ENCODE measurements at places on chromosomes 13 and 19.

DNA sequence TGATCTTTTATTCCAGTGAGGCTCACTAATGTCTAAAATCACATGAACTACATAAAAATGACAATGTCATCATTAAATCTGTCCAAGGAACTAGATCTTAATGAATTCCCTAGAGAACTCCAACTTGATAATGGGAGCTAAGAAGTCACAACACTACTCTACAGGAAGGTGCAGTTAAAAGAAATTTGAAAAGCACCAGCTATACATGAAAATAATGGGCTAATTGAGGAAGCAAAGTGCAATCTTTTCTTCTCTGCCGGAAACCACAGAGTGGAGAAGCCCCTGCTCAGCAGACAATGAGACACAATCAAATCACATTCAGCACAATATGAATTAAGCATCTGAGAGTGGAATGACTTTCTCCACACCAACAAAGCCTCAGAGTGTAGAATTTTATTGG lies 261.7 kb downstream of the LHFPL6 start:
- DNase-seq = no peak

- no peak for DNase-seq
Measured at GRCh38 chr19:55147545-55148251, 1.3 kb downstream of the TNNT1 start.

- DNase-seq = no peak
Measured at GRCh38 chr13:45373162-45373547, 32.2 kb upstream of the TPT1 start.

DNA sequence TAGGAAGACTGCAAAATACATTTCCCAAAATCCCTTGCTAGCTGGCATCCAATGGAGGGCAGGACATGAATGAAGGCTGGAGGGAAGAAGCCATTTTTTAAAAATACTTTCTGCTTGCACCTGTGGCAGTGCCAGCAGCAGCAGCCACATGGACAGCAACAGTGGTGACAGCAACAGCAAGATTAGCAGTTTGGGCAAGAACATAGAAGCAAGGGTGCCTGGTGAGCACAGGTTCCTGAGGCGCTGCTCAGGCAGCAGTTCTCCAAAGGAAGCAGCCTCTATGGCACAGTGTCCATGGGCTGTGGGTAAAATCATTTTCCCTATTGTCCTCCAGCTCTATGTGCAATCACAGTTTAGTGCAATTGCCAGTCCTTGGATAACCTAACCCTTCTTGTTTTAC lies 1.3 kb upstream of the FAM216B start:
- DNase-seq = no peak

GRCh38 chr19:21912654-21913053 lies 76.7 kb upstream of the ZNF43 start:
- DNase-seq = no peak

DNA sequence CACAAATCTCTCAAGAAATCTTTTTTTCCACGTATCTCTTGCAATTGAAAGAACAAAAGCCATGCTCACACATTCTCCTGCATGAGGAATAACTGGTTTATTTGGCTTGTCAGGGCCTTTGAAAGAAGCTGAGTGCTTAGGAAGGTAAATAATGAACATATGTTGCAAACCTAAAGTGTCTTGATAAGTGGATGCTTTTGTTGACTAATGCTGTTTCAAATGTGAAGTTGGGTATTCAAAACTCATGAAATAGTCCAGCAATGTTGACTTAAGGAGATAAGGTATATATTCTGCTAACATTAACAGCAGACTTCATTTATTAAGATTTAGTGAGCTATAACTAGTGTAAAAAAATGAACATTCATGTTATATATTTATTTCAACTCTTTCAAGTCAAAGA lies 1792.7 kb upstream of the MIR17HG start:
- DNase-seq = no peak

DNA sequence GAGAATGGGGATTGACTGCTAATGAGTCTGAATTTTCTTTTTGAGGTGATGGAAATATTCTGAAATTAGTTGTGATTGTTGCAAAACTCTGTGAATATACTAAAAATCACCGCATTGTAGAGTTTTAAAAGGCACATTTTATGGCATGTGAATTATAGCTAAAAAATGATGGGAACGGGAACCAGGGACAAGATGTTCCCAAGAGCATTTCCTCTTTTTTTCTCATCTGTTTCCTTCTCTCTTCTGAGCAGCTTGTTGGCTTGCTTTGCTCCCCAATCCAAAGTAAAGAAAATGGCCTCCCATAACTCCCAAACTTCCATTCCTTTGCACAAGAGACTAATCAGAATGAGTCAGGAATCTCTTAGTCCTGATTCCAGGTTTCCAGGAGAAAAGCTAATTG lies 459.2 kb downstream of the TSHZ3 start:
- no peak for DNase-seq

DNA sequence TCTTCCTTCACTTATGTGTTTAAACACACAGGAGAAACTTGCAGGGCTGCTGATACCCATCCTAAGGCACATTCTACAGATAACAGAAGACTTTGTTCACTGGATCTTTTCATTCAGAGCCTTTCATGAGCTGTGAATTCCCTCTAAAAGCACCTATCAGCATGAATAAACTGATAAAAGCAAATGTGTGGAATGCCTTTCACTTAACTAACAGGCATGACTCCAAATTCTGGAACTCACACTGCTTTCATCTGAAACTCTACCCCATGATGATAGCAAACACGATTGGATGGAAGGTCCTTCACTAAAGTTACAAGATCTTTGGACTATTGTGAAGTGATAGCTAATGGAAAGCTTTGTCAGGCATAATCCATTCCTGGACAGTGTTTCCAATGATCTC lies 457.3 kb downstream of the EFNB2 start:
- no peak for DNase-seq

- no peak for DNase-seq
Measured at GRCh38 chr13:47454986-47455385, 546.1 kb downstream of the SUCLA2 start.

DNA sequence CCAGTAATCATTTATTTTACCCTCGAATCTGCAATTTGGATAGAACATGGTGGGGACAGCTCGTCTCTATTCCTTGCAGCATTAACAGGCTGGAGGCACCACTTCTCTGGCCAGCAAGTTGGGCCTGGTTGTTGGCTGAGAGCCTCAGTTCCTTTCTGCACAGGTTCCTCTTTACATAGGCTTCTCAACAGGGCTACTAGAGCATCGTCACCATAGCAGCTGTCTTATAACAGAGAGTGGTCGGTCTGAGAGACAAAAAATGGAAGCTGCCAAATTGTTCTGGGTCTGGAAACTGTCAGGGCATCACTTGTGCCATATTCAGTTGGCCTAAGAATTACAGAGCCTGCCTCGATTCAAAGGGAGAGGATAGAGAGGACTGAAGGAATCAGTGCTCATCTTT lies 86.7 kb downstream of the DNAJC15 start:
- no peak for DNase-seq

DNA sequence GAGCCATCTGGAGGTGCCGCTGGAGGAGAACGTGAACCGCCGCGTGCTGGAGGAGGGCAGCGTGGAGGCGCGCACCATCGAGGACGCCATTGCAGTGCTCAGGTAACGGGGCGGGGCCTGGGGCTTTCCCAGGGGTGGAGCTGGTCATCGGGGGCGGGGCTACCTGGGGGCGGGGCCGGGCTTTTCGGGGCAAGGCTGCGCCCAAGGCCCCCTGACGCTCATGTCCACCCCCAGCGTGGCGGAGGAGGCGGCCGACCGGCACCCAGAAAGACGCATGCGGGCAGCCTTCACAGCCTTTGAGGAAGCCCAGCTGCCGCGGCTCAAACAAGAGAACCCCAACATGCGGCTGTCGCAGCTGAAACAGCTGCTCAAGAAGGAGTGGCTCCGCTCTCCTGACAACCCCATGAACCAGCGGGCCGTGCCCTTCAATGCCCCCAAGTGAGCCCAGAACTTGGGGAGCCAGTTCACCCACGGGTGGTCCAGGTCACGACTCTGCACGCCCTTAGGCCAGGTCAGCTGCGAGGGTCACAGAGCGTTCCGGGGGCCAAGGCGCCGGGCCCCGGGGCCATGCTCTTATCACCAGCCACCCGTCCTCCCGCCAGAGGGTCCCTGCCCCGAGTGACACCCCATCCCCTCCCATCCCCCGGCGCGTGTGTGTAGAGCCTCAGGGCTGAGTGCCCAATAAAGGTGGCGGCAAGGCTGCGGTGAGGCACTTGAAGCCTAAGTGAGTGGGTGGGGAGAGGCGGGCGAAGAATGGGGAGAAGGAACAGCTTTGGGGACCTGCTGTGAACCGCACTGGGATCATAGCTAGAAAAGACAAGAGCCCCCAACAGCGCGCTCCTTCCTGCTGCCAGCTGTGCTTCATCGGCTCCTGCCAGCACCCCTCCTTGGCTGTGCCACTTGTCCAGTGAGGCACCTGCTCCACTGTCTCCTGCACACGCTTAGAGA lies 10.7 kb downstream of the CCDC124 start:
- no peak for DNase-seq

DNA sequence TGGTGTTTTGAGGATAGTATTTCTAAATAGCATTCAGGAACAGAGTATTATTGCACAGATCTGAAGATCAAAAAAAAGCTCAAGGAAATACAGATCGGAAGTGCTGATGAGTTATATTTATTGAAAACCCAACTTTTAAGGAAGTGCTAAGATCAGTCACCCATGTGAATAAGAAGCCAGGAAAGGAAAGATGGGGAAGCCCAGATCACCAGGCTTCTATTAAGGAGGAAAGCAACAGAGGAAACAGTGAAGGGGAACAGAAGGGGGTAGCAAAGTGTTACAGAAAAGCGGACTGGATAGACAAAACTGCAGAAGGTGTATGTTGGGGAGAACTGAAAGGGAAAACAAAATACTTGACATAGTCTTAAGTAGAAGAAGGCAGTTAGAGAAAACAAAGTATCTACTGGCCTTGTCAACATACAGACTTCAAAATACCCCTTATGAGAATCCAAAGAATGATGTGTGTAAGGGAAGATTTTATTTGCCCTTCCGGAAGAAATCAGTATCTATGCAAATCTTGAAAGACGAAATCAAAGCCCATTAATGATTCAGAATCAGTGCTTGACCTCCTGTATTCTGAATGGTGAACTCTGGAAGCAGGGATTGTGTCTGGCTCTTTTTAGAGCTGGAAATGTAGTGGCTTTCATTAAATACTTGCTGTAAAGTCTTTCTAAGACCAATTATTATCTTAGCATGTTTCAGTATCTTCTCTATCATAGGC lies 12.1 kb downstream of the UFM1 start:
- DNase-seq = no peak

GRCh38 chr19:39407660-39408391 lies 1.2 kb downstream of the ZFP36 start:
- DNase-seq = no peak

DNA sequence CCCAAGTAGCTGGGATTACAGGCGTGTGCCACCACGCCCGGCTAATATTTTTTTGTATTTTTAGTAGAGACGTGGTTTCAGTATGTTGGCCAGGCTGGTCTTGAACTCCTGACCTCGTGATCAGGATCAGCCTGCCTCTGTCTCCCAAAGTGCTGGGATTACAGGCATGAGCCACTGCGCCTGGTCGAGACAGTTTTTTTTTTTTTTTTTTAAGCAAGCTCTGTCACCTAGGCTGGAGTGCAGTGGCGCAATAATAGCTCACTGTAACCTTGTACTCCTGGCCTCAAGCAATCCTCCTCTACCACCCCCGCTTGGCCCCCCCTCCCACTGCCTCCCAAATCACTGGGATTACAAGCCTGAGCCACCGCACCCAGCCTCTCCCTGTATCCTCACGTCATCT lies 6.4 kb upstream of the MAP2K7 start:
- no peak for DNase-seq

DNA sequence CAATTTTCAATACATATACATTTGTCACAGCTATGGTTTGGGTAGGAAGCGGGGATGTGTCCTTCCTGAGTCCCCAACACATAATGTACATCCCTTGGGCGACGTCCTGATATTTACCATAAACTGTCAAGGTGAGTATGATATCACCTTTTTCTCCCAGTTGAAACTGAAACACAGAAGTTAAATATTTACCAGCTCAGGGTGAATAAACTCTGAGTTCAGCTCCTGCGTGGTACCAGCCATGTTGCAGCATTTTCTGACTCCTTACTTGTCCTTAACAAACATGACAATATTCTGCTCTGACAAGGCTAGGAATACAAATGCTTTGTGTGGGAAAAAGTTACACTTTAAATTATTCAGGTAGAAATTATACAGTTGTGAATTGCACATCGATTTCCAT lies 294.2 kb downstream of the TEX29 start:
- DNase-seq = no peak

- DNase-seq = no peak
Measured at GRCh38 chr13:104314321-104314720, 1248.1 kb upstream of the SLC10A2 start.

GRCh38 chr19:43132696-43133095 lies 50.2 kb upstream of the PSG2 start:
- DNase-seq = no peak

DNA sequence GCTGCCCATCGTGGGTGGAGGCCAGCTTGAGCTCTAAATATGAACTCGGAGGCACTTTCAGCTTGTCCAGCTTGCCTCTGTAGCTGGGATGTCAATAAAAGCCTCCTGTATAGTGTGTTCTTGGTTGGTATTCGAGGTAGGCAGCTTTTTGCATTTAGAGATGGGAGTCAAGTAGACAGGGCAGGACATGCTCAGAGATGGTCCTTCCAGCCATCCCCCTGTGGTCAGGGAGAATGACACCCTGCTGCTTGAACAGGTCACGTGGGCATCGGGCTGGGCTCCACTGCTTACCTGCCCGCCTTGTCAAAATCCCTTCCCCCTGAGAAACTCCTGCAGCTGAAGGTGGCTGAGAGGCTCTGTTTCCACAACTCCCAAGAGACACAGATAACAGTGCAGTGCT lies 302.5 kb downstream of the ZNF536 start:
- no peak for DNase-seq

DNA sequence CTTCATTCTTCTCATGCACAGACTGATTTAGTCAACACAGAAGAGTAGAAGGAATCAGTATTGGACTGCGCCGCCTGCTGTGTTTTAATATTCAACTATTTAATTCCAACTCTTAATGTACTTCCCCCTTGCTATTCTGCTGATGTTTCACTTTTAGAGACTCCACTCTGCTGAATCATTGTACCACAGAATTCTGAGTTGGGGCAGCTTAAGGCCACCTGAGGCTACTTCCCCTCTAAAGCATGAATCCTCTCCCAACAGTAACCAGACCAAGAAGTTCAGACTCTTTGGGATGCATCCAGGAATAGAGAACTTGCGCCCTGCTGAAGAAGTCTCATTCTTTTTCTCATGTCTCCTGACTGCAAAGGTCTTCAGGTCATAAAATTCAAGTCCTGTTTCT lies 708.8 kb downstream of the UQCRFS1 start:
- DNase-seq = no peak

GRCh38 chr13:108895220-108895704 lies 265.9 kb downstream of the MYO16 start:
- DNase-seq = no peak

- DNase-seq = no peak
Measured at GRCh38 chr19:39193803-39194202, 3.0 kb upstream of the NCCRP1 start.
